Jurkat, Clone E6-1 (cell line): ENCODE measurements at places on chromosomes 2 and 18.

DNA sequence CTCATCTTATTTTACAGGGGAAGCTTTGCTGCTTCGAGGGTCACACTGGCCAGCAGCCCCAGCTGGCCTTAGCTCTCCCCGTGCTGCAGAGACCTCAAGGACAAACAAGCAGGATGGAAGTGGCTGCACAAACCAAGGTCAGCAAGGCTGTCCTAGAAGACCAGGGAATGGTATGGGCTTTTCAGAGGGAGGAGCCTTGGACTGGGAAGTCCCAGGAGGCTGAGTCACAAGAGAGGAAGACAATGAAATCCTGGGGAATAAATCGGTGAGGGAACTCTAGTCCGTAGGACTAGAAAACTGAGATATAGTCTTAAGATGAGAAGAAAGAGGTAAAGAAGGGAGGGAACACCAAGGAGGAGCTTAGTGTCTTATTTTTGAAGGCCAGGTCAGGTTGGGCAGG, 15.7 kb downstream of the CREG2 start:
- no peak for DNase-seq

DNA sequence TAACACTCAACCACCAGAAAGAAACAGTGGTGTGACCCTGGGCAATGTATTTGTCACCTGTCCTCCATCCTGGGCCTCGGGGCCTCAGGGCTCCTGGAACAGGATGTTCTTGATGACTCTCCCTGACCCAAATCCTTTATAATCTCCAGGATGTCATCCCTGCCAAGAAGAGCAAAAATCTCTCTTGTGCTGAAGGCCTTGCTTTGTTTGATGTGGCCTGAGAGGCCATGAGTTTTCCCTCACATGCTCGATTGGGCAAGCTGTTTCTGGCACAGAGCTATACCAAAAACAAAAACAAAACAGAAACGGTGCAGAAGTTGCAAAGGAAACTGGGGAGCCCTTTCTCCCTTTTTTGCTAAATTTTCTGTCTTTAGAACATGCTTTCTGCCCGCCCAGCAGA, 35.7 kb upstream of the ST3GAL5 start:
- no peak for DNase-seq

DNA sequence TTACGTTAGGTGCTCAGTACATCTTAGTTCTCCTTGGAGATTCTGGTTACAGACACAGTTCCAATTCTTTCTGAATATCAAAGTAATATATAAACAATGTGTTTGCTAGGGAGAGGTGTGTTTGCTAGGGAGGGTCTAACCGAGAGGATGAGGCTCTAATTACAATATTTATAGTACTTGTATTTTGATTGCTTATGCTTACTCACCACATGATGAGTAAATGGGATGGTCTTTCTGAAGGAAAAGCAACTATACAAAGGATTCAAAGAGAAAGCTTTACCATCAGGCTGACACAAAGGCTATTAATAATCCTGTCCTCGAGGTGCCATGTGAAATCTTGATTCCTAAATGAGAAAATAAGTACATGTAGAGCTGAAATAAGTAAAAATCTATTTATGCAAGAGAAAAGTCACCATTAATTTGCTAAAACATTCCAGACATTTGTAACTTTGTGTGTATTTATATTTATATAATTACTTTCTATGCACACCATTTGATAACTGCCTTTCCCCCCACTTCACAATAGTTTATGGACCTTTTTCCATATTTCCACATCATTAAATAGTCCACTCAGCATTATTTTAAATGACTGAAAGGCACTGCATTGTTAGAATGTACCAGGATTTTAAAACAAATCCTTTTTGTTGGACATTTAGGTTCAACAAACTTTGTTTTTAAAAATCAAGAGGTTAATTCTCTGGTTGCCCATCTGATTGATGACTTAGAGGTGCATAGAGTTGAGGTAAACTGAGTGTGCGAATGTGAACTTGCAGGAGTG, 94.5 kb upstream of the FN1 start:
- DNase-seq = no peak

- no peak for DNase-seq
Measured at GRCh38 chr2:20578895-20579825, 71.7 kb downstream of the HS1BP3 start.

DNA sequence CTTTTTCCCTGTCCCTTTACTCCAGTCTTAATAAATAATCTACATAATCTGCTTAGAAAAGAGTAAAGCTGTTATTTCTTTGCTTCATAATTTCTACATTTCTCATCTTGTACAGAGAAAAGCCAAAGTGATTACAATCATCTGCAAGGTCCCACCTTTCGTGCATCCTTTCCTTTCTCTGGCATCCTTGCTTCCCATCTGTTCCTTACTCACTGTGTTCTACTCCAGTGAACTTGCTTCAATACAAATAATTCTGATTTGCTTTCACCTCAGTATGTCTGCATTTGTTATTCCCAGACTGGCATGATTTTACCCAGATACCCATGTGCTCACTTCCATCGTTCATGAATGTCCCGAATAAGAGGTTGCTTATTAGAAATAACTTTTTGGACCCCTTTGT, 99.4 kb upstream of the DSEL start:
- DNase-seq = no peak

DNA sequence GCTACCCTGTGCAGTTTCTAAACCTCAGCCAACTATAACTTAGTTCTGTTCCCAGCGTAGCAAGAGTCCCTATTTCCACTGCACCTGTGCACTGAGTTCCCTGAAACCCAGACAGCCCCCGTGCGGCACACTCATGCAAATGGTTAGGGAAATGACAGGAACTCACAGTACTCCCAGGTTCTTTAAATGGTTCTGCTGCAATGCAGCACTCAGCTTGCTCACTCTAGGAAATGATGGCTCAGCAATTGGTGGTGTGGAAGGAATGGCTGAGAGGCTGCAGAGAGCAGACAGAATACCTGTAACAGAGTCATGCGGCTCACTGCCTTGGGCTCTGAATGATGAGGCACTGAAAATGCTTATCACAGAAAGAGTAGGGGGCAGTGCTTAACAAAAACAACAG, 143.0 kb downstream of the RAD51AP2 start:
- DNase-seq = no peak

GRCh38 chr2:156719036-156719435, 282.9 kb downstream of the GPD2 start:
- no peak for DNase-seq

- no peak for DNase-seq
Measured at GRCh38 chr18:63293935-63294334, 25.6 kb downstream of the BCL2 start.

- no peak for DNase-seq
Measured at GRCh38 chr2:16506366-16506765, 159.3 kb downstream of the CYRIA start.
